ENCODE measurements at places on chromosomes 4 and X.

GRCh38 chr4:163448540-163449203 lies 24.9 kb downstream of the TKTL2 start:
- DNase-seq, result peak; percentile 4

GRCh38 chr4:153939570-153939969 lies 150.7 kb upstream of the SFRP2 start:
- DNase-seq, result no peak

DNA sequence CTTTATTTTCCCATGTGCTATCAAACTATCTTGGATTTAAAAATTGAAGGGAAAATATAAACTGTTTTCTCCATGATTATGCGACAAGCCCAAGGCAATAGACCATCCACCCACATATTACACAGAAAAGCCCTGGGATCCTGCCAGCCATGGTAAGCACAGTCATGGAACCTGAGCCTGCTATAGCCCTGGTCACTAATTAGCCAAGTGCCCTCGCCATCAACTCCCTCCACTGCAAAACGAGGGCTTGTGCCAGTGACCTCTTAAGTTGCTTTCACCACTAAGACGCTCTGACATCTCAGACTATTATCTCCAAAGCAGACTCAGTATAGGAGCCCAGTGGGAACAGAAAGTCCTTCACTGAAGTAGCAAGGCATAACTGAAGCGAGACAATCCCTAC lies 69.2 kb downstream of the NLGN4X start:
- DNase-seq, result no peak

- peak; percentile 12 for DNase-seq
These were observed 71.8 kb downstream of the AFAP1 start for GRCh38 chr4:7867701-7868435.

DNA sequence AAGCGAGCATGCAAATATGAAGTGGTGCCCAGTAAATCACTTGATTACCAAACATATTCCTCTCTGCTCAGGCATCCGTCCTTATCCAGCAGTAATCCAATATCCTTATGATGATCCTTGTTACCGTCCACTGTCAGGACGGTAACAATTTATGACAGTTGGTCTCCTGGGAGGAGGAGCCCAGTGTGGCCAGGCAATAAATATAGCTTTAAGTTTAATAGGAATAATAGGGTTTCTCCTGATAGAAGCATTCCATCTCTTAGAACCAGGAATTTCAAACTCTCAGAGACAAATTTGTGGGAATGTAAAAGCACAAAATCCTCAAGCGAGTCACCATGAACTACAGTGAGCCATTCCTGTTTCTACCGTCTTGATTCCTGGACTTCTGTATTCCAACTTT lies 171.2 kb upstream of the IL15 start:
- DNase-seq, result no peak

DNA sequence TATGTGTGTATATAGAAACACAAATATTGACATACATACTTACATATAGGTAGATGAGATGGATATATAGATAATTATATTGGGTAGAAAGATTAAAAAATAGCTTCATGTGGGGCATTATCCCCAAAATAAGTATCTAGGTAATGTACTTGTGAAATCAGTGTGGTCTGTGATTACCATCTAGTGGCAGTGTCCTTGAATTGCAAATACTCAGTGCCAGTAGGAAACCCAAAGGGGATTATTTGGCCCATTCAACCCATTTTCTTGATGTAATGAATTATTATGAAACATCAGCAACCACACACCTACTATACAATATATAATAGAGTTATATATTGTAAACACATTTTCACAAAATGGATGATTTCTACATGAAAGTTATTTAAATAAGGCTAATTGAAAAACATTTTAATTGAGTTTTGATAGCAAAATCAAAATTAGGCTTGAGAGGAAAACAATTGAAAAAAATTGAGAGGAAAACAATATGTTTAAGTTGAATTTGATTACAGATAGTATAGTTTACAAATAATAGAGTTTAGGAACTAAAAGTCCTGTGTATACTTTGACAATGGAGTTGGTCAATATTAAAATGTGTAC lies 389.4 kb downstream of the GALNTL6 start:
- peak; percentile 56 for DNase-seq

GRCh38 chrX:65610040-65610439 lies 57.4 kb upstream of the MSN start:
- DNase-seq, result no peak

DNA sequence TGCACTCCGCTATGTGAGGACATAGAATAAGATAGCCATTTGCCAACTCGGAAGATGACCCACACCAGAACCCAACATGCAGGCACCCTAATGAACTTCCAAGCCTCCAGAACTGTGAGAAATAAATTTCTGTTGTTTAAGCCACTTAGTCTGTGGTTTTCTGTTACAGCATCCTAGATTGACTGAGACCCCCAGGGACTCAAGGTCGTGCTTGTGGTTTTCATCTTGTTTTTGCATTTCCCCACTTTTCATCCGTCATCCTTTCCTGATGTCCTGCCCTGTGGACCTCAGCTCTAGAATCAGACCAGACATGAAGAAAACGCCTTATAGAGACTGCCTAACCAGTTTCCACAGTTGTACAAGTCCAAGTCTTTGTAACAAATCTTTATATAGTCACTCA lies 54.4 kb downstream of the MCUB start:
- no peak for DNase-seq

DNA sequence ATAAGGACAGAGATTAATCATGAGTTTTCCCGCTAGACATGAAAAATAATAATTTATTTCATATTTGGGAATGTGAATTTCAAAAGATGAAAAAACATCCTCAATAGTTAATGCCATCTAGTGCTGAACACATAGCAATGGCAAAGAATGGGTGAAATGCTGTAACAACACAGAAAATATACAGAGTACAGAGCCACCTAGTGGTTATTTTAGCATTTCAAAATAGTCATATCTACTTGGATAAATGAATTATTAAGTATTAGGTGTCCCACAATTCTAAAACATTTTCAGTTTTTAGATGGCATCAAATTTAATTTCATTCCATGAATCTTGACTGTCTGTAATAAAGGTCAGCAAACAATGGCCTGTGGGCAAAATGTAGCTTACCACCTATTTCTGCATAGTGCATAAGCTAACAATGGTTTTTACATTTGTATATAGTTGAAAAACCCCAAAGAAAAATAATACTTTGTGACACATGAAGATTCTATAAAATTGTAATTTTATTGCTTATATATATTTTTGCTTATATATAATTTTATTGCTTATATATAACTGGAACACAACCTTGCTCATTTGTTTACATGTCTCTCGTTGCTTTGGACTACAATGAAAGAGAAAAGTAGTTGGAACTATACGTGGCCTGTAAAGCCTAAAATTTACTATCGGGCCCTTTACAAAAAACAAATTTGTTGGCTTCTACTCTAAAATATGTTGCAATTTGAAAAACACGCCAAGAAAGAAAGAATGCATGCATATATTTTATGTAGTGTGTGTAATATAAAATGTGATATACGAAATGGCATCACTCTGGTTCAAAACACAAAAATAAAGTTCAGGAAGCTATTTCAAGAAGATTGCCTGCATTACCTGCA lies 99.1 kb upstream of the FAM47C start:
- peak; percentile 30 for DNase-seq

GRCh38 chr4:33045334-33045733 lies 2325.2 kb downstream of the PCDH7 start:
- DNase-seq, result no peak

DNA sequence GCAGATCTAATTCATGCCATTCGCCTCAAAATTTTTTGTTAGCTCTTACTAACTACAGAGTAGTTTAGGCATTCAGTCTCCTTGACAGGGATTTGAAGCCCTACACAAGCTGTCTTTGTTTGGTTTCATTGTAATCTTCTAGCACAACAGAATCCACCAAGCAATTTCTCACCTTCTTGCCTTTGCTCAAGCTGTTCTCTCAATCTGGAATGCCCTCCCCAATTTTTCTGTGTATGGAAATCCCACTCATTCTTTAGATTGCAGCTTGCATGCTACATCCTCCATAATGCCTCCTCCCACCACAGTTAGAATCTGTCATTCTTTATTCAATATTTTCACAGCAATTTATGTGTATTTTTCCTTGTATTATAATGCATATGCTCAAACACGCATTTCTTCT lies 63.7 kb downstream of the C4orf51 start:
- DNase-seq, result no peak
